ENCODE measurements at places on chromosomes 1 and 21. TPM values are rescaled to one million over a fixed set of nuclear protein-coding genes. Genes with fewer than 3 reads are reported as not detected.

The OLFM3 gene
- total RNA-seq, result not detected

The ESPN gene
- 0.50 TPM for total RNA-seq

The SUMO3 gene
- total RNA-seq, result 70.0 TPM

The MR1 gene
- total RNA-seq, result 7.9 TPM
